Mucosa of gallbladder (tissue), 1 donor: ENCODE measurements at places on chromosomes 6 and 20.

DNA sequence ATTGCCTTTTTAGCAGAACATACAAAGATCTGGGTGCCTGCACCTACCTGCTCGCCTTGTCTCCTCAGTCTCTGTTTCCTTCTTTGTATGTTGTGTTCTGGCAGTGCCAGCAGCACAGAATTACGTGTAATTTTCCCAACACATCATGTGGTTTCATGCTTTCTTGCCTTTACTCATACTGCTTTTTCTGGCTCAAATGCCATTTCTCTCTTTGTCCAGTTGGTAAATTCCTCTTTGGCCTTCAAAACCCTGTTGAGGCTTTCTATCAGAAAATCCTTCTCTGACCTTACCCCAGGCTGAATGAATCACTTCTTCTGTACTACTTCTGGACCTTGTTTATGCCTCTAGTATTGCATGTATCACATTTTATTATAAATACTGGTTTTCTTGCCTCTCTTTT lies 31.8 kb downstream of the L3MBTL3 start:
- no peak for DNase-seq

DNA sequence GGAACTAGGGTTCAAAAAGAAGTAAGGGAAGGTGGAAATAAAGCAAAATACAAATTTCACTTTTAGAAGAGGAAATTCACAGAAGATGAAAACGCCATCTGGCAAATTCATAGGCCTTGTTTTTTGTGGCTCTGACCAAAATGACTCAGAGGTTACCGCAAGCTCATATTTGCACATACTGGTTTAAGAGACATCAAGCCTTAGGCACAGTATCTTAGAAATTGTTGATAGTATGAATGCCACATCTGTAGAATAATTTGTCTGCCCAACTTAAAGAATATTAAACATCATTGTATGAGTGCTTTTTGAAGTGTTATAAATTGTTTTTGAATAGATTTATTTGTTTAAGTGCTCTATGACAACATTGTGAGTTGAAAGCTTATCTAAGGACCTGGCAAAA lies 10.6 kb downstream of the TAAR1 start:
- no peak for DNase-seq

- DNase-seq = peak; percentile 40
Observed at GRCh38 chr20:9949563-9949962, 85.2 kb upstream of the ANKEF1 start.

GRCh38 chr20:56676001-56676400 lies 46.9 kb downstream of the TFAP2C start:
- DNase-seq = no peak

GRCh38 chr6:33700391-33701050 lies 11.0 kb downstream of the UQCC2 start:
- peak; percentile 65 for DNase-seq

DNA sequence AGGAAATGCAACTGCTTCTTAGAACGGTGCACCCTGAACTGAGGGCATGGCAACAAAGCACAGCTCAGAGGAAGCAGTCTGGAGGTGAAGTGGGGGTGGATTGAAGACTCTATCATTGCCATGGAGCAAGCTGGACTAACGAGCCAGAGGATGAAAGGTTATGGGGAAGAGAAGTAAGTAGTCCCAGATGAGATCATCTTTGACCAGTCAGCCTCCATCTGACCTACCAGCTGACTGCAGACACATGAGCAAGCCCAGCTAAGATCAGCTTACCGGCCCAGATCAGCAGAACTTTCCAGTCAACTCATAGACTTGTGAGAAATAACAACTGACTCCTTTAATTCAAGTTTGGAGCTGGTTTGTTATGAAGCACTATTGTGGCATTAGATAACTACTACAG lies 9.1 kb upstream of the JAG1 start:
- DNase-seq = no peak

DNA sequence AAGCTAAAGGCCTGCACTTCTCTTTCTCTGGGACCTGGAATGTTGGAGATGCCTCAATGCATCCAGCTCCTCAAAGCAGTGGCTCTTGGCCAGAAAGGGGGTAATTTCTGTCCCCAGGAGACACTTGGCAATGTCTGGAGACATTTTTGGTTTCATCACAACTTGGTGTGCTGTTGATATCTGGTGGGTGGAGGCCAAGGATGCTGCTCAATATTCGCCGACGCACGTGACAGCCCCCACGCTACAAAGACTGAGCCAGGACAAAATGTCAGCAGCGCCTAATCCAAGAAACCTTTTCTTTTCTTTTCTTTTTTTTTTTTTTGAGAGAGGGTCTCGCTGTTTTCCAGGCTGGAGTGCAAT lies 79.8 kb downstream of the SULF2 start:
- no peak for DNase-seq

GRCh38 chr6:118198746-118199145 lies 291.7 kb downstream of the SLC35F1 start:
- no peak for DNase-seq

GRCh38 chr6:38077488-38078030 lies 258.0 kb downstream of the ZFAND3 start:
- DNase-seq = no peak

DNA sequence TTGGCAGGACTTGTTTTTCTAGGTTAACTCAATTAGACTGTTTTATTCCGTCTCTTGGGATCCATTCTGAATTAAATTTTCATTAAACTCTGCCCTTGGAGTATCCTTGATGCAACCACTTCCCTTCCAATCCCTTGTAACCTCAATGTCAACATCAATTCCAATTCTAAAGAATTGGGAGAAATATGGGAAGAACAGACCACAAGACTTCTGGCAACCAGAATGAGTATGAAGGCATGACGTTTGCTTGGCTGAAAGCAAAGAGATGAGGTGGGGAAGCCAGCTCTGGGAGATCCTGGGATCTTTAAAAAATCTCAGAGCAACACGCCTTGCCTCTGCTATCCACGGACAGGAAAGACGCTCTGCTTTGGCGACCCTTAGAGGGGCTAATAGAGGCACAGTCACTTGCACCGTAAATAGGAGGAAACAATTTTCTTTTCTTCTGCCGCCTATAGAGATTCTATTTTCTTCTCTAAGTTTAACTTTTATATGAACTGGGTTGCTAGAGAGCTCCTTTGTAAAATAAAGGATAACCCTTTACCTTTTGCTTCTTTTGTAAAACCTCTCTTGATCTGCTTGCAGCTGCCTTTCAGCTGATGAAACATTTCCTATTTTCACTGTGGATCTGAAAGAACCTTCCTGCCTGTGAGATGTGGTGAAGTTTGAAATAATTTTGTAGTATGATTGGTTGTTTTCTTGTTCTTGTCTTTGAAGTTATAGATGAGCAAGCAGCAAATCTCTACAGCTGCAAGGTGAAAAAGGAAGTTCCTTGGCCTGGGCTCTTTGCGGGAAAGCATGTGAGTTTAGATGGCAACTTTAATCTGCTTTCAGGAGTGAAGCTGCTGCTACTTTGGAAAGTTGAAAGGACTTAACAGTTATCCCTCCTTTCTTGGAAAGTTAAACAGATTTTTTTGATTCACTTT lies at the start of gene ASIP:
ASIP (plus strand) TSS at position 731 of the 923 bp plus-strand sequence. CDS start 18,952 bp downstream, outside the sequence.
- DNase-seq = no peak

- no peak for DNase-seq
Observed at GRCh38 chr6:17950095-17950494, 37.3 kb downstream of the KIF13A start.

GRCh38 chr6:37513155-37513554 lies 13.5 kb upstream of the CCDC167 start:
- DNase-seq = no peak

DNA sequence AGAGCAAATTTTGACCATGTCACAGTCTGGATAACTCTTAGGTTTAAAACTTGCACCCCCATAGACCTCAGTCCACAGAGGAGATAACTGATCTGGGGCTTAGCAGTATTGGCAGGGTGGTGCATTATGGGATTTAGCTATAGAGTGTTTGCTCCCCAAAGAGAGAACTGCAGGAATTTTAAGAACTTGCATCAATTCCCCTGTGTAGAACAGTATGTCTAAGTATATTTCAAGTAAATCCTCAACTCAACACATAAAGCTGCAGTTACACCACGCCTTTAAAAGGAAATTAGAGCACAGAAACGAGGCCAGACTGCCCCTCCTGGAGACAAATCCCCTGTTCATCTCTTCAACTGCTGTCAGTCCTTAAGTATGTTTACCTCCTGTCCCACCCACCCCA lies 144.9 kb downstream of the TRMT11 start:
- no peak for DNase-seq

- DNase-seq = no peak
Observed at GRCh38 chr6:27297857-27298730, 14.0 kb downstream of the POM121L2 start.

DNA sequence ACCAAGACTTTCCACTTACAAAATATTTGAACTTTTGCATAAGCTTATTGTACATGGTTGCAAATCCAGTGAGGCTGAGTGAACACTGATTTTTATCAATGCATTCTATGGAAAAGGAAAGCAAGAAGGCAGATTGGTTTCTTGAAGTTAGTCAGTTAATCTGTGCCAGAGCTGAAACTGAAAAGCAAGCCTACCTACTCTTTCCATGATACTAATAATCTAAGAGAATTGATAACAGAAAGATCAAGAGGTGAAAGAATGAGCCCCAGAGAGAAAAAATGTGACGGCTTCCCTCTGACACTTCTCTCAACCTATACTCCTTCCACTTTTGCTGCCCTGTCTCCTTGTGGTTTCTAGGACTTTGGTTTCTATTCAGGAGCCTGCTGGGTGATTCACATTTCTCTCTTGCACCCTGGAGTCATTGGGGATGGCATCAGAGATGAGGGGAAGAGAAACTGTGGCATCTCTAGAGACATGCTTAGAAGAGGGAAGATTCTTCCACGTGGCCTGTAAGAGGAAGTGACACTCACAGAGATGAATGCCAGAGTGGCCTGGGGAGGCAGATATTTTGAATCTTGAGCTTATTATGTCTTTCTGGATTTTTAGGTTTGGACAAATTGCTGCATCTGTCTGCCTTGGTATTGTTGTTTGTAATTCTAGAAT lies 158.6 kb upstream of the RIMS1 start:
- no peak for DNase-seq

DNA sequence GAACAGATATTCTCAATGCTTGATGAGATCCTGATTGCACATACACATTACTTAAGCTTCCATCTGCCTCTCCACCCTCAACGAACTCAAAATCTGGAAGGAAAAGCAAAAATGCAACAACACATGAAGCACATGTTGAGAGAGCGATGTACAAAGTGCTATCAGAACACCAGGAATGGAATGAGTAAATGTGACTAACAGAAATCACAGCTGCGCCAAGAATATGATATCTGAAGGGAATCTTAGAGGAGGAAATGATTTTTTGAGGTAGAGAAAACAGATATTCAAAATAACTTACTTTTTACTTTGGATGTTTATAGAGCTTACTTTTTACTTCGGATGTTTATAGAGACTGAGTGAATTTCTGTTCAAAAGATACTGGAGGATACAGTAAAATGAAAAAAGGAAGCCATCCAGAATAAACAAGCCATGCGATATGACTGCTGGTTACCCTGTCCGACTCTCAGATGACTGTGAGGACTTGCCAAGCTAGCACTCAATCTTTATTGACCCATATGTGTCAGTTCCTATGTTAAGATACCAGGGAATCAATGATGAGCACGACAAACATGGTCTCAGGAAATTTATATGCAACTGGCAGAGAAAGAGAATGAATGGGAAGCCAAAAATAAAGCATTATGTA lies 102.0 kb downstream of the SMLR1 start:
- DNase-seq = no peak

- peak; percentile 59 for DNase-seq
Observed at GRCh38 chr20:4835244-4836177, 113.8 kb downstream of the PRND start.

DNA sequence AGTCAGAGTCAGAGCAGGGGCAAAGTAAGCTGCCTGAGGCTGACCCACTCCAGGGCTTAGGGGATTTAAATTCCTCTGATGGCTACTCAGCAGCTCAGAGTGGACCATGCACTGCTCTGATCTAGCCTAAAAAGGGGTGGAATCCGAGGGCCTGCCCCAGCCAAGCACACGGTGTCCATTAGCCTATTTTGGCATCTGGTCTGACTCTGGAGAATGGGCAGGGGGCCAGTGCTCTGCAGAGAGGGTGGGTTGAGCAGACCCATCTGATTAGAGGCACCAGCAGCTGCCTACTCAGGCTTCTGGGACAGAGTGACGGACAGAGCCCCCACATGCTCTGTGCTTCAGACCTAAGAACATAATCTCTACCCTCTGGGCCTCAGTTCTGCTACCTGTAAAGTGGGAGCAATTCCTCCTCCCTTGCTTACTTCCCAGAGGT lies 25.9 kb upstream of the TGM2 start:
- no peak for DNase-seq

DNA sequence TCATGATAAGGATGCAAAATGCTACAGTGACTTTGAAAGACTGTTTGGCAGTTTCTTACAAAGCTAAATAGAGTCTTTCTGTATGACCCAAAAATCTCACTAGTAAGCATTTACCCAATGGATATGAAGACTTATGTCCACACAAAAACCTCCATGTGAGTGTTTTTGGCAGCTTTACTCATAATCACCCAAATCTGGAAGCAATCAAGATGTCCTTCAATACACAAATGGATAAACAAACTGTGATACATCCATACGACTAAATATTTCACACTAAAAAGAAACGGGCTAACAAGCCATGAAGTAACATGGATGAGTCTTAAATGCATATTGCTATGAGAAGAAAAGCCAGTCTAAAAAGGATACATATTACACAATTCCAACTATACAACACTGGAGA lies 117.2 kb downstream of the PDE10A start:
- DNase-seq = no peak

DNA sequence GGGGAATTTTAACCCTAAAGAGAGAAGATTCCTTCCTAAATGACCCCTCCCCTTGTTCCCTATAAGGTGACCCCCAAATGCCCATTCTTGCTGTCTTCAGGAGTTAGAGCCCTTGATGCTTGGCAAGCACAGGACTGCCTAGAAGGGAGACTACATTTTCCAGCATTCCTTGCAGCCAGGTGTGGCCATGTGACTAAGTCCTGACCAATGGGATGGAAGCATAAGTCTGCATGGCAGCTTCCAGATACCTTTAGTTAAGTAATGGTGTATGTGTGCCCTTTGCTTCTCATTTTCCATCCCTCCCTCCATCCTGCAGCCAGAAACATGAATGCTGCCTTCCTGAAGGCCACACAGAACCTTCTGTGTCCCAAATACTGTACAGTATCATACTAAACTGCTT lies 5.5 kb downstream of the BFSP1 start:
- DNase-seq = no peak

DNA sequence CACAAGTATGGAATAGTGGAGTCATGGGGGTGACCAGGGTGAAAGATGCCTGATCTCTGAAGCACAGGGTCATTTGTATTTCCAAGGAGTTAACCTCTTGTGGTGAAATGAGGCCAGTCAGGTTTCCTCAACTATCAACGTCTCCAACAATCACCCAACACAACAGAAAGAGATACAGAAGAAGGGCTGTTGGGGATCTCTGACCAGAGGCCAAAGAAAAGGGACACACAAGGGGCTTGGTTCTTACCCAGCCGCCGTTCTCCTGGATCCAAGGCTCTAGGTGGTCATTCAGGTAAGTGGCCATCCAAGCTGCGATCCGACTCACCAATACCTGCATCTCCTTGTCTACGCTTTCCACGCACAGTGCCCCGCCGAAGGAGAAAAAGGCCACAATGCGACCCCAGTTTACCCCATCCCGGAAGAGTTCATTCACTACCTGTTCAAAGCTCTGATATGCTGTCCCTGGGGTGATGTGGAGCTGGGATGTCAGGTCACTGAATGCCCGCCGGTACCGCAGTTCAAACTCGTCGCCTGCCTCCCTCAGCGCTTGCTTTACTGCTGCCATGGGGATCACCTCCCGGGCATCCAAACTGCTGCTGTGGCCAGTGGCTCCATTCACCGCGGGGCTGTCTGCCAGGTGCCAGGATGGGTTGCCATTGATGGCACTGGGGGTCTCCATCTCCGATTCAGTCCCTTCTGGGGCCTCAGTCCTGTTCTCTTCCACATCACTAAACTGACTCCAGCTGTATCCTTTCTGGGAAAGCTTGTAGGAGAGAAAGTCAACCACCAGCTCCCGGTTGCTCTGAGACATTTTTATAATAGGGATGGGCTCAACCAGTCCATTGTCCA lies 1.0 kb downstream of the BCL2L1 start:
- DNase-seq = no peak
